ENCODE measurements at places on chromosomes 7 and 10.
A peak's percentile ranks its signal among the peaks of the same experiment; 100 is the strongest.

- DNase-seq, result no peak
These were observed 3.3 kb upstream of the TBXAS1 start for GRCh38 chr7:139825666-139826290.

DNA sequence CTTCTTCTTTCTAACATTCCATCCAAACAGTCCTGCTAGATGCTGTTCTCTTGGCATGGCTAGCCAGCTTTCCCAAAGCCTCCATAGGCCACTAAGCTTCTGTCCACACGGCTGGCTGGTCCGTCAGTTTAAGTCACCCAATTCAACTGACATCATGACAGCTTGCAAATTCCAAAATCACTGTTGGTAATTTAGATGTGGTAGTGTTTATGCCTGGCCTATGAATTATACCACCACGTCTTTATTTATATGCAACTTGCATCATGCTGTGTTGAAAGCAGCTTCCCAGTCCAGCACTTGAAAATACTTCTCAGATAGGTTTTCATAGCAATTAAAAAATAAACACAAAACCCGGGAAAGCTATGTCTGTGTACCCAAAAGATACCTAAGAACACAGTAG, 2.2 kb upstream of the VIM start:
- no peak for DNase-seq

DNA sequence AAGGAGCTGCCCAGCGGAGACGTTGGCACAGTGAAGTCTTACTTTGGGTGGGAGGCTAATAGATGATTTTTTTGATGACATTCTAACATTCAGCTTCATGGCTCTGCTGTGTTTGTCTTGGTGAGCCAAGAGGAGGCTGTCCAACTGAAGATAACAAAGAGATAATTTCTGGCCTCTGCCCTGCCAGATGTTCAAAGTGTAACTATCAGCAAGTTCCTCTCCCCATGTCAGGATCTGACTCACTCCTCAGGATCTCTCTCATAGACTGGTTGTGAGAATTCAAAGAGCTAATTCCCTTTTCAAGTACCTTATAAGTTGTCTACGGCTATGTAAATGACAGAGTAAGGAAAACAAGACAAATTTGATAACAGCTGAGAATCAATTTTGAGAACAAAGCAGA, 1340.9 kb downstream of the XPNPEP1 start:
- no peak for DNase-seq

DNA sequence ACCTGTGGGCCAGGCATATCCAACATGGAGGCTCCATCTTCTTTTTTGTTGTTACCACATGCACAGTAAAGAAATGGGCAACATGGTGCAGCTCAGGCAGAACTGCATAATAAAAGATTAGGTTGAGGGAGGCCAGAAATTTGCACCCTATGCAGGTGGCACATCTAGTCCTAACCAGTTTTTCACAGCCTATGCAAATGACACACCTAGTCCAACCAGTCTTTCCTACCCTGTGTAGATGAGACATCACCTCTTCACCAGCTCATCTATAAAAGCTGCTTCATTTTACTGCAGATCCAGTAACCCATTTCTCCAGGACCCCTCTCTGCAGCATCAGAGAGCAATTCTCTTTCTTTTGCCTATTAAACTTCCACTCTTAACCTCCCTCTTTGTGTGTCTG, 411.0 kb upstream of the PCDH15 start:
- DNase-seq, result no peak

DNA sequence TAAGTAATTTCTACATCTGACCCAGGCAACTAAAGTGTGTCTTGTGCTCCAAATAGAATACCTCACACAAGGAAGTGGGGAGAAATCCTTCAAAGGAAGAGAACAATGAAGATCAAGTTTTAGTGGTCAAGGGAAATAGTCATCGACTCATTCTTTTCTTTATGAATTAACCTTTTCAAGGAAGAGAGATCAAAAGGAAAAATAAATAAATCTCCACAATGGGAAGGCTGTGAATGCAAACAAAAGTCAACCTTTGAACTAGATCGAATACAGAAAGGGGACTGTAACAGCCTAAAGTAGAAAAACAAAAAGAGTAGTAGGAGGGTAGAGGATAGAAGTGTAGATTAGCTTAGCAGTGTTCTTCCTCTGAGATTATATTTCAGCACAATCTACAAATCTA, 274.6 kb upstream of the COBL start:
- DNase-seq, result no peak

- DNase-seq, result no peak
These were observed 47.7 kb downstream of the CLEC2L start for GRCh38 chr7:139571190-139571589.

- no peak for DNase-seq
These were observed 5.9 kb downstream of the PIK3CG start for GRCh38 chr7:106870983-106871410.

DNA sequence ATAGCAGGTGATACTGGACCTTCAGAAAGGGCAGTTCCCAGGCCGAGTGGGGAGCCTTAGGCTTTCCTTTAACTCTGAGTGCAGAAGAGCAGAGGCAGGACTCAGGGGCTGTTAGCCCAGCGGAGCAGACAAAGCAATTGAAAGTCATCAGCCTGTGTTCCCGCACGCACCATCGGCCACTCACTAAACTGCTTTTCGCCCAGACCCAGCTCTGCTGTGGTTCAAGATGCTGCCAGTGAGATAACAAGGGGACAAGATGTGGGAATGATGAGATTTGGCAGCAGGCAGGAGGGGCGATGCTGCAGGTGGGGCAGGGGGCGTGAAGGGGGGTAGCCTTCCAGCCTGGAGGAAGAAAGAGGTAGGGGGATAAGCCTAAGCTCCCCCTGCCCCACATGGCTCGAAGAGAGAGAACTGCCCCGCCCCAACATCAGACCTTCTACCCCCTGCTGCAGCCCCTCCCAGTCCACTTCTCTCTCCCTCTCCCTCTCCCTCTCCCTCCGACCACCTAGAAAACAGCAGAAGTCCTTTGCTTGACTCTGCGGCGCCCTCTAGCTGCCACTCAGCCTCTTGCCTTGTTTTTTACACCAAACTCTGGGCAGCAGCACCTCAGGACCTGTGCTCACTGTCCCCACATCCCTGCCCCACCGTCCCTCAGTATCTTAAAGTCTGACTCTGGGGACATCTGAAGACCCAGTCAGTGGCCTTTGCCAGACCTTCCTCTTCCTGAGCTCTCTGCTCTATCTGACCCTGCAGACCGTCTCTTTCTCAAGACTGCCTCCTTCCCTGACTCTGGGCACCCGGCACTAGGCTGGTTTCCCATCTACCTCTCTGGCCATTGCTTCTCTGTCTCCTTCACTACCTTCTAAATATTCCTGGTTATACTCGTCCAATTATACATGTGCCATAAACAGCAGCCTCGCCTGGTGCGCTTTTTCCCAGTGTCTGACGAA, 110.5 kb downstream of the C10orf105 start:
- DNase-seq, result peak; percentile 39
